ENCODE measurements at places on chromosomes 13 and 19.

DNA sequence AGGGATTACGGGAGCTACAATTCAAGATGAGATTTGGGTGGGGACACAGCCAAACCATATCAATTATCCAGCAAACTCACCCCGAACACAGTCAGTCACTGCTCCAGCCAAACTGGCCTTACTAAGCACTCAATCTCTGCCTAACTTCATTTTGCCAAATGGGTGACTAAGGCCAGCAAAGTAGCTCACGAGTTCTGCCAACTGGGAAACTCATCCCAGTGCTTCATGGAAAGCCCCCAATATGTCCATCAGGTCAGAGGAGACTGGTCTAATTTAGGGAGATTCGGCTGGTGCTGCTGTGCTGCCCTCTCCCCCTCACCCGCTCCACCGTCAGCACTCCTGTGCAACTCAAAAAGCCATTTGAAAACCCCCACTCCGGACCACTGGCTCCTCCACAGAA is 324.0 kb downstream of the FOXO1 start:
- no peak for DNase-seq

DNA sequence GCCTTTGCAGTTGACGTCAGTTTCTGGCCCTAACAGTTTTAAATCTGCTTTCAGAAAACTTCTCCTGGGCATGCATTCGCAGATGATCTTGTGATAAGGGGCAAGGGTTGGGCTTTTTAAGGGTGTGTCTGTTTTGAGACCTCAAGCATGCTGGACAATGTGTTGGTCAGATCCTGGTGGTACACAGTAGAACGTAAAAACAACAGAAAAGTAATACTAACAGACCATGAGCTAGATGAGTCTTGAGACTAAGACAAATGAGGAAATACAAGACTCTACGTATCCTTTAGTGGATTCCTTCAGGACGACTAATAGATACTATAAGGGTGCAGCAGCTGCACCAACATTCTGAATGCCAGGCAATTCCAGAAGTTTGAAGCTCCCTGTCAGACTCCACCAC is 237.6 kb downstream of the DNAJC15 start:
- no peak for DNase-seq

GRCh38 chr19:39469567-39469966 is 11.1 kb upstream of the TIMM50 start:
- DNase-seq = no peak

DNA sequence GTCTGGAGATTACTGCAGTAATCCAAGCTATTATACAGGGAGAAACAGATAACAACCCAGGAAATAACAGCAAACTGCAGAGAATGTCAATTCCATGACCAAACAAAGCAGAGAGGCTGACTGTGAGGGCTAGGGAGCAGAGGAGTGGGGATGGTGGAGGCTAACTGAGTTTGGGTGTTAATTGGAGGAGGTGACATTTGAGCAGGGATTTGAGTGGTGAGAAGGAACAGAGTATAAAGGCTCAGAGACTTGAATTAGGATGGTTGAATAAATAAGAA is 3.1 kb downstream of the DMAC2 start:
- no peak for DNase-seq

DNA sequence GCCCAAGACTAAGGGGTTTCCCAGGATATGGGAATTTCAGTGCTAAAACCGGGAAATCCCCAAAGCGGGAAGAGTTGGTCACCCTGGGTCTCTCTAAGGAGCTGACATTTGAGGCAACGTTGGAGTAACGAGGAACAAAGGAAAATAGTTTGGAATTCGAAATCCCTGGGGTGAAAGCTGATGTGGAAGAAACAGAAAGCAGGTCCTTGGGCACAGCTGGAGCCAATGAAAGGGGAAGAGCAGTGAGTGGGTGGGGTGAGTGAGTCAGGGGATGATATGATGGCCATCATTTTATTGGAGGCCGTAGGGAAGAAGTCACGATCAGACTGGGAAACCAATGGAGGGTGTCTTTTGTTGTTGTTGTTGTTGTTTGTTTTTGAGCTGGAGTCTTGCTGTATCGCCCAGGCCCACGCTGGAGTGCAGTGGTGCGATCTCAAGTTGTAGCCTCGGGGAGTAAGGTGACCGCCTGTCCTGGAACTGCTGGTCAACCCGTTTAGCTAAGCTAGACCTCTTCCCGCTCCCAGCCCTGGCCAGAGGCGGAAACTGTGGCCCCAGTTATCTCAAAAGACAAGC is 3.4 kb upstream of the RFX2 start:
- no peak for DNase-seq

Measured in activated effector memory CD4-positive, alpha-beta T cell treated with anti-CD3 and anti-CD28 coated beads, Interleukin-2, amount 50 U/mL, for 16 hours (primary cell).